HepG2 (cell line): ENCODE measurements at places on chromosomes 12 and 14. TPM values are rescaled to one million over a fixed set of nuclear protein-coding genes. Genes with fewer than 3 reads are reported as not detected.

GRCh38 chr12:19572920-19573558 lies 133.7 kb downstream of the AEBP2 start:
- no peak overlapping the region for H3K4me3 ChIP-seq
- H3K4me1 ChIP-seq: no peaks in the 10 kb centered on the region
- no peak overlapping the region for H3K27ac ChIP-seq
- no peaks in the 10 kb centered on the region for H3K36me3 ChIP-seq

DNA sequence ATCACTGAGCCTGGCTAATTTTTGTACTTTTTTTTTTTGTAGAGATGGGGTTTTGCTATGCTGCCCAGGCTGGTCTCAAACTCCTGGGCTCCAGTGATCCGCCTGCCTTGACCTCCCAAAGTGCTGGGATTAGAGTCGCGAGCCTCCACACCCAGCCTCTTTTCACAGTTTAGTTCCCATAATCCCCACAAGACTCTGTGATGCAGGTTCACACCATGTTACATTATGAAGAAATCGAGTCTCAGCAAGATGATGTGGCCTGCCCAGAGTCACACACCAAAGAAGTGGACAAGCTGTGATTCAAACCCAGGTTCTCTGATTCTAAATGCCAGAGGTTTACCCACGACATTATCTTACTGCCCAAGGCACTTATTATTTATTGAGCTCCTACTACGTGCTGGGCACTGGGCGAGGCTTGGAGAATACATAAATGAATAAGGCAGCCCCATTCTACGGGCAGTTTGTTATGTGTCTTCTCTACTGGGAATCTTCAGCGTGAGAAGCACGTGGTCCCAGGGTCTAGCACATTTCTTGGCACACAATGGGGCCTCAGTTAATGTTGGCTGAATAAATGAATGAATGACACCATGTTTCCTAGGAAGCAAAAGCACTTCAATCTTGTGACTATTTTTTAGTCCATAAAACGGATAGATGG lies 23.5 kb upstream of the OASL start:
- no peak overlapping the region for H3K4me3 ChIP-seq
- H3K27me3 ChIP-seq: peaks cover 5% of the 10 kb centered on the region; the same call in 1 of the 3 replicates
- peaks cover 13% of the 10 kb centered on the region for H3K4me1 ChIP-seq
- H3K27ac ChIP-seq: no peak overlapping the region
- H3K36me3 ChIP-seq: no peaks in the 10 kb centered on the region
- no peak for DNase-seq

DNA sequence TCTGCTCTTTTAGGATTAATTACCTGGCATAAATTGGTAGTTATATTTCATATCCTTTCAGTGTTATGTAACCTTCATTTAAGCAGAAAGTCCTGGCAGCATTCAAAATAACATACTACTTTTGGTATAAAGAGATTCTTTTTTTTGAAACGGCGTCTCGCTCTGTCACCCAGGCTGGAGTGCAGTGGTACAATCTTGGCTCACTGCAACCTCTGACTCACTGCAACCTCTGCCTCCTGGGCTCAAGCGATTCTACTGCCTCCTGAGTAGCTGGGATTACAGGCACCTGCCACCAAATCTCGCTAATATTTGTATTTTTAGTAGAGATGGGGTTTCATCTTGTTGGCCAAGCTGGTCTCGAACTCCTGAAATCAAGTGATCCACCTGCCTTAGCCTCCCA lies 9.2 kb downstream of the KTN1 start:
- H3K4me1 ChIP-seq: peaks cover 91% of the 10 kb centered on the region
- no peak overlapping the region for H3K4me3 ChIP-seq
- no peaks in the 10 kb centered on the region for H3K27me3 ChIP-seq
- peaks cover 2% of the 10 kb centered on the region; the same call in 1 of the 2 replicates for H3K36me3 ChIP-seq

DNA sequence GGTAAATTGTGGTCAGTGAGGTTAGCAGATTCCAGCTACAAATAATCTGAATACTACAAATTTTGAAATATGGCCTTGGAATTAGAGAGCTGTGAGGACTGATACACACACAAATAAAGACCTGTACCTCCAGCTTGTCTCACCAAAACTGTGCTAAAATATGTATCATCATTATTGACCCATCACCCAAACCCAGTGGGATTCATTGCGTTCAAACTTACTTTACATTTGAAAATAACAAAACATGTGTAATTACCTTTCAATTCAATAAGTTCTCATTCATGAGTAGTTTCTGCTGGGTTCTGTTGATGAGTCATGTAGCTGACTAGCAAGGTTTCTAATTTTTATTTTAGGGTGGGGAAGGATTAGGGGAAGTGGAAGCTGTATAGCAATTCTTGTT lies 170.9 kb downstream of the MSRB3 start:
- DNase-seq: no peak
- no peak overlapping the region for H3K4me3 ChIP-seq
- no peaks in the 10 kb centered on the region for H3K4me1 ChIP-seq
- H3K27me3 ChIP-seq: no peaks in the 10 kb centered on the region
- no peaks in the 10 kb centered on the region for H3K36me3 ChIP-seq
- H3K27ac ChIP-seq: no peak overlapping the region

The DPY19L2 gene
- not detected in 2 replicates for polyA plus RNA-seq

The RHOJ gene
- polyA plus RNA-seq: 1.3 and 1.4 TPM in 2 replicates

The TDRD9 gene
- polyA plus RNA-seq: not detected in 2 replicates

The ATN1 gene
- polyA plus RNA-seq: 8.6 and 10.7 TPM in 2 replicates

GRCh38 chr14:92694807-92695206 lies 53.6 kb downstream of the LGMN start:
- no peak overlapping the region for H3K4me3 ChIP-seq
- no peak for DNase-seq
- no peaks in the 10 kb centered on the region for H3K36me3 ChIP-seq

The LALBA gene
- polyA plus RNA-seq: not detected in 2 replicates

DNA sequence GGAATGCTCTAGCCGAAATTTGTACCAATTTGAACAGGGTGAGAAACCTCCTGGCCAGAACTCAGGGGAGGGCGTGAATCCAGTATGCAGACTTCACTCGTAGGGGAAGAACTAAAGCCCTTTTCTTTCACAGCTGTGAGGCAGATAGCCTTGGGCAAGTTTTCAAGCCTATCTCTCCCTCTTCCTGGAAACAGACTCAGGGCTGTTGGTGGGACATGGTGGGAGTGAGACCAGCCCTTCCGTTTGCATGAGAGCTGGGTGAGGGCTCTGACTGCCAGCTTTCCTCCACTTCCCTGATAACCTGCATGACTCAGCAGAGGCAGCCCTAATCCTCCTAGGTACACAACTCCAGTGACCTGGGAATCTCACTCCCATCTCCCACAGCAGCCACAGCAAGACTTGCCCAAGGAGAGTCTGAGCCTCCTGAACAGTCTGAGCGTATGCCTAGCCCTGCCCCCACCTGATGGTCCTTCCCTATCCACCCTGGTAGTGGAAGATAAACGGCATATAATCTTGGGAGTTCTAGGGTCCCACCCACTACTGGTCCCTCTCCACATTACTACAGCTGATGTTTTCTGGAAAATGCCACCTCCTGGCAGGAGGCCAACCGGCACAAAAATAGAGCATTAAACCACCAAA lies 170.1 kb upstream of the AMIGO2 start:
- H3K27me3 ChIP-seq: no peaks in the 10 kb centered on the region
- H3K4me1 ChIP-seq: no peaks in the 10 kb centered on the region
- DNase-seq: no peak

DNA sequence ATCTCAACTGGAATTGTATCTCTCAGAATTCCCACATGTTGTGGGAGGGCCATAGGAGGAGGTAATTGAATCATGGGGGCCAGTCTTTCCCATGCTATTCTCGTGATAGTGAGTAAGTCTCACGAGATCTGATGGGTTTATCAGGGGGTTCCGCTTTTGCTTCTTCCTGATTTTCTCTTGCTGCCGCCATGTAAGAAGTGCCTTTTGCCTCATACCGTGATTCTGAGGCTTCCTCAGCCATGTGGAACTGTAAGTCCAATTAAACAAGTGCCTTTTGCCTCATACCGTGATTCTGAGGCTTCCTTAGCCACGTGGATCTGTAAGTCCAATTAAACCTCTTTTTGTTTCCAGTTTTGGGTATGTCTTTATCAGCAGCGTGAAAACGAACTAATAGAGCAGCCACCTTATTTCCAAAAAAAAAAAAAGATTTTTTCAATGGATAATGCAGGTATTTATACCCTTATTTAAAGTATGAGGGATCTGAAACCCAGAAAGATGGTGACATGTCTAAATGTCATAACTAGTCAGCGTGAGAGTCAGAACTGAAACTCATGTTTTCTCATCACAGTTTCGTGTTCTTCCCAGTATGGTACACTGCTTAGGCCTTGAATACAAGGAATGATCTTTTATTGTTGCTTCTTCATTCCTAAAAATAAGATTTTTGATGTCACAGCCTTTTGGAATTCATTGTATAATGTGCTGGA lies 89.6 kb downstream of the ERC1 start:
- no peak for DNase-seq
- H3K4me1 ChIP-seq: peaks cover 2% of the 10 kb centered on the region
- no peaks in the 10 kb centered on the region for H3K36me3 ChIP-seq

The CLEC4D gene
- polyA plus RNA-seq: not detected in 2 replicates

GRCh38 chr12:117583092-117583491 lies 221.7 kb upstream of the NOS1 start:
- H3K4me1 ChIP-seq: no peaks in the 10 kb centered on the region
- no peaks in the 10 kb centered on the region; the same call in 1 of the 2 replicates for H3K27me3 ChIP-seq
- H3K27ac ChIP-seq: no peak overlapping the region
- no peak overlapping the region for H3K4me3 ChIP-seq

DNA sequence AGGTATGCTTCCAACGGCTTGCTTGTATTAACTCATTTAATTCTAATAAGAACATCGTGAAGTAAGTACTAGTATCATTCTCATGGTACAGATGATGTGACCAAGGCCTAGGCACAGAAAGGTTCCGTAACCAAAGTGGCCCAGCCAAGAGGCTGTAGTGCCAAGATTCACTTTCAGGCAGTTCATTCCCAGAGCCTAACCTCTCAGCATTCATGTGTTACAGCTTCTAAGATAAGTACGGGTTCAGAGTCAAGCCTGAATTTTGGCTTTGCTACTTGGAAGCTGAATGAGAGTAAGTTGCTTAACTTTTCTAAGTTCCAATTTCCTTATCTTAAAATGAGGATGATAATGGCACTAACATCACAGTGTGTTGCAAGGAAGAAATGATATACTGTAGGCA lies 379.9 kb downstream of the AEBP2 start:
- no peak for DNase-seq
- H3K27me3 ChIP-seq: no peaks in the 10 kb centered on the region
- H3K4me3 ChIP-seq: no peak overlapping the region
- no peaks in the 10 kb centered on the region for H3K36me3 ChIP-seq

- H3K4me1 ChIP-seq: peaks cover 15% of the 10 kb centered on the region
- no peak overlapping the region for H3K27ac ChIP-seq
- no peaks in the 10 kb centered on the region for H3K36me3 ChIP-seq
- DNase-seq: peak; percentile 44
- H3K4me3 ChIP-seq: no peak overlapping the region
Measured at GRCh38 chr14:53542732-53543131, 389.6 kb upstream of the DDHD1 start.

DNA sequence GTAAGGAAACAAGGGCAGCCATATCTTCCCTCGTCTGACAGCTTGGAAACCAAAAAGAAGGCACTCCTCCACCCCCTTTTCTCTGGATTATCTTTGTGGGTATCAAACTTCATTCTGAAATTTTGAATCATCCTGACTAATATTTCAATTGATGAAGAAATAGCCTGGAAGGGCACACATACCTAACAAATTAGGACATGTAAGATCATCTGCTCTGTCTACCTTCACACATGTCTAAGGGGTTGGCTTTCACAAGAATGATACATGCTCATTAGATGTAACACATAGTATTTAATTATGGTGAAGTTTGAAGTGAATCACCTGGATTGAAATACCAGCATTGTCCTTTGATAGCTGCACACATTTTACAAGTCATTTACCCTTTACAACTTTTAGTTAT lies 348.1 kb upstream of the RPL10L start:
- H3K36me3 ChIP-seq: no peaks in the 10 kb centered on the region
- no peaks in the 10 kb centered on the region for H3K27me3 ChIP-seq
- H3K4me1 ChIP-seq: no peaks in the 10 kb centered on the region
- H3K27ac ChIP-seq: no peak overlapping the region
- DNase-seq: no peak
- H3K4me3 ChIP-seq: no peak overlapping the region

The MNAT1 gene
- polyA plus RNA-seq: 45.8 and 49.2 TPM in 2 replicates

DNA sequence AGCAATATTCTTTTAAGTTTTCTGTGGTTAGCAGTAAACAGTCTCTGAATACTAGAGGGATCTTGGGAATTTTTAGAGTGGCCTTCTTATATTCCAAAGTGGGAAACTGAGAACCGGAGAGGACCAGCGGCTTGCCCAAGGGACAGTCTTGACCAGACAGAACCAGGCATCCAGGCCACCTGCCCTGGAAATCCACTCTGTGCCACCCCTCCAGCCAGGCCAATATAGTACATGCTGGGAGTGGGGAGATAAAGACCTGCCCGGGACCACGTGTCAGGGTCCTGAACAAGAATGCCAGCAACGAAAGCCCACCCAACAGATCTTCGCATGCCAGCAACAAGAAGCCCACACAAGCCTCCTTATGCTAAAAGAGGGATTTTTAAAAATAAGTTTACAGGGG lies 49.4 kb upstream of the RIN3 start:
- no peak overlapping the region for H3K27ac ChIP-seq
- H3K4me1 ChIP-seq: no peaks in the 10 kb centered on the region
- no peak overlapping the region for H3K4me3 ChIP-seq
- H3K27me3 ChIP-seq: peaks cover 4% of the 10 kb centered on the region
- DNase-seq: no peak

The HHIPL1 gene
- polyA plus RNA-seq: 0.01 TPM in 1 of 2 replicates, not detected in the other

DNA sequence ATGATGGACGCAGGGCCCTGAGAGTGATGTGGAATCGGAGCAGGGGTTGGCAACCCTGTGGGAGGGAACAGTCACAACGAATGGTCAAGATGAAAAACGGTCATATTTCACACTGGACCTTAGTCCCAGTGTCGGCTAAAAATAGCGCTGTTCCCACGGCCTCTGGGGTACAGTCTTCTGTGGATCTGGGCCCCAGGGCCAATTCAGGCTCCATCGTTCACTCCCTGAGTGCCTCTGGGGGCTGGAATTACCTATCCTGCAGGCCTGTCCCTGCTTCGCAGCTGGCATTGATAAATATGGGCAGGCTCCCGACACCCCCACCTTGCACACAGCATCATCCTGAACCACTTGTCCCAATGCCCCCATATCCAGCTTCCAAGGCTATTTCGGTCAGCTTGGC lies 18.6 kb downstream of the GSC start:
- H3K27ac ChIP-seq: no peak overlapping the region
- peaks cover 8% of the 10 kb centered on the region for H3K27me3 ChIP-seq
- no peak for DNase-seq
- H3K4me1 ChIP-seq: no peaks in the 10 kb centered on the region
- H3K36me3 ChIP-seq: no peaks in the 10 kb centered on the region
